ENCODE measurements at places on chromosomes 3 and 15. TPM values are rescaled to one million over a fixed set of nuclear protein-coding genes. Genes with fewer than 3 reads are reported as not detected.

The NKIRAS1 gene
- total RNA-seq = 11.4 TPM

The PLA2G4D gene
- not detected for total RNA-seq

The NR2E3 gene
- not detected for total RNA-seq

The ZBTB47 gene
- total RNA-seq = 20.2 TPM

The NTRK3 gene
- total RNA-seq = 2.0 TPM

The ADAMTS9 gene
- total RNA-seq = 13.1 TPM

The HYKK gene
- total RNA-seq = 4.0 TPM

The SGO1 gene
- 1.9 TPM for total RNA-seq
